Naive thymus-derived CD4-positive, alpha-beta T cell (primary cell): ENCODE measurements at places on chromosomes 6 and 20. TPM values are rescaled to one million over a fixed set of nuclear protein-coding genes. Genes with fewer than 3 reads are reported as not detected.

The SCP2D1 gene
- total RNA-seq = not detected

The NTSR1 gene
- 0.11 TPM for total RNA-seq

The AIF1 gene
- total RNA-seq = 41.3 TPM

The GJA1 gene
- total RNA-seq = not detected

The DST gene
- total RNA-seq = 6.5 and 6.9 TPM in 2 replicates

The CD2AP gene
- 28.9 TPM for total RNA-seq

The ZNF831 gene
- 37.8 TPM for total RNA-seq

The KCNG1 gene
- total RNA-seq = 0.73 TPM

The CMTR1 gene
- 71.8 TPM for total RNA-seq

The C6orf141 gene
- not detected for total RNA-seq

The PACSIN1 gene
- total RNA-seq = 0.34 and 0.46 TPM in 2 replicates

The FAM83C gene
- total RNA-seq = not detected in 2 replicates

The FOXS1 gene
- total RNA-seq = not detected

The SPATA25 gene
- total RNA-seq = 1.1 TPM

The SPEF1 gene
- 0.29 TPM for total RNA-seq

The DOK5 gene
- total RNA-seq = not detected

The HLA-DRB1 gene
- total RNA-seq = 229 TPM

The TMEM244 gene
- total RNA-seq = not detected

The HSPA1B gene
- total RNA-seq = 68.9 and 69.3 TPM in 2 replicates

The C6orf52 gene
- 1.2 TPM for total RNA-seq

The SSR1 gene
- 127 TPM for total RNA-seq

The ZBP1 gene
- total RNA-seq = 10.4 TPM

The C6orf15 gene
- not detected for total RNA-seq

The SEL1L2 gene
- not detected for total RNA-seq

The PI16 gene
- 7.5 TPM for total RNA-seq

The UBD gene
- total RNA-seq = not detected

The DEFB124 gene
- total RNA-seq = not detected

The PABPC1L gene
- 48.3 and 54.3 TPM in 2 replicates for total RNA-seq

The MAS1 gene
- total RNA-seq = not detected

The HSD17B8 gene
- 9.7 TPM for total RNA-seq

The RARS2 gene
- 24.2 TPM for total RNA-seq

The FAM162B gene
- total RNA-seq = not detected

The ANGPT4 gene
- not detected for total RNA-seq

The SPATA2 gene
- 18.4 TPM for total RNA-seq

The SAPCD1 gene
- total RNA-seq = 2.3 TPM

The NRSN1 gene
- not detected in 2 replicates for total RNA-seq

The PRL gene
- not detected for total RNA-seq

The MATN4 gene
- total RNA-seq = not detected

The VGLL2 gene
- not detected in 2 replicates for total RNA-seq

The SLC12A5 gene
- not detected for total RNA-seq

The C20orf141 gene
- not detected for total RNA-seq

The PRKN gene
- total RNA-seq = 9.0 TPM

The ROS1 gene
- total RNA-seq = not detected

The KCNB1 gene
- not detected for total RNA-seq

The ASIP gene
- not detected for total RNA-seq

The RAB44 gene
- total RNA-seq = 1.8 TPM

The PHACTR3 gene
- not detected for total RNA-seq

The MCHR2 gene
- total RNA-seq = not detected in 2 replicates

The ADGB gene
- not detected for total RNA-seq

The IL17A gene
- not detected in 2 replicates for total RNA-seq
